T-helper 2 cell (primary cell): ENCODE measurements at places on chromosomes 2 and 18.

DNA sequence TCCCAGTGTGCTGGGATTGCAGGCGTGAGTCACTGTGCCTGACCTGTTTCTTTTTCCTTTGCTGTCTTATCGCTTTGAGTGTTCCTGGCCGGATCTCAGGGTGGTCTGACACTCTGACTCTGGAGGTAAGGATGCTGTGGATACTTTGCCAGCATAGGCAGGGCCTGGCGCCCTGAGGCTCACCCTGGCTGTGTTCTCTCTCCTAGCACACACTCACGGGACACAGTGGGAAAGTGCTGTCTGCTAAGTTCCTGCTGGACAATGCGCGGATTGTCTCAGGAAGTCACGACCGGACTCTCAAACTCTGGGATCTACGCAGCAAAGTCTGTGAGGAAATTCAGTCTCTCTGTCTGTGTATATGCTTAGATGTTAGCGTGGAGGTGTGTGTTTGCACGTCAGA lies 18.0 kb upstream of the SAG start:
- no peak for DNase-seq

GRCh38 chr2:203626952-203627681 lies 79.3 kb upstream of the CD28 start:
- DNase-seq, result no peak

- DNase-seq, result no peak
Measured at GRCh38 chr18:72181241-72181764, 362.8 kb downstream of the CBLN2 start.

GRCh38 chr2:137117385-137117784 lies 352.0 kb downstream of the THSD7B start:
- no peak for DNase-seq

DNA sequence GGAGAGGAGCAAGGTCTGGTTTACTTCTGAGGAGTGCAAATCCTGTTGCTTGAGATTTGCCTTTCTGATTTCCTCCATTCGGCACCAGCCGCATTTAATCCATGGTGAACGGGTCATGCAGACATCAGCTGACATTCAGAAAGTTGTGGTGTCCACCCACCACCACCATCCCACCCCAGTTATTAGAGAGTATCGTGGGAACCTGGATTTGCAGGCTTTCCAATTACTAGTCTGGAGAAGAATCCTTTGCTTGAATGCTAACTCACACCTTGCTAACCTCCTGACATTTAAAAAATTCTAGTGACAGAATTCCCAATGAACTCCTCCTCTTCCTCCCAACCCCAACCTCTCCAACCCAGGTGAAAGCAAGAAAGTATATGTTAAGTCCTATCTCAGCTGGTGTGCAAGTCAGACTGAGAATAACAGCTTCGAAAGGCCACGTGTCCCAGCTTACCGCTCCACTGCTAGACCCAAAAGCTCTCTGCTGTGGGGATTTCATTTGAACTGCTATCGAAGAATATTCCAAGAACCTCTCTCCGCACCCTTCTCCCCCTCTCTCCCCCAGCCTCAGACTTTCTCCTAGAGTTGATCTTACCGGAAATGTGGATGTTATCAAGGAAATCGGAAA lies 17.7 kb downstream of the BCL11A start:
- no peak for DNase-seq

- no peak for DNase-seq
Measured at GRCh38 chr2:1771626-1772280, 27.4 kb upstream of the PXDN start.

DNA sequence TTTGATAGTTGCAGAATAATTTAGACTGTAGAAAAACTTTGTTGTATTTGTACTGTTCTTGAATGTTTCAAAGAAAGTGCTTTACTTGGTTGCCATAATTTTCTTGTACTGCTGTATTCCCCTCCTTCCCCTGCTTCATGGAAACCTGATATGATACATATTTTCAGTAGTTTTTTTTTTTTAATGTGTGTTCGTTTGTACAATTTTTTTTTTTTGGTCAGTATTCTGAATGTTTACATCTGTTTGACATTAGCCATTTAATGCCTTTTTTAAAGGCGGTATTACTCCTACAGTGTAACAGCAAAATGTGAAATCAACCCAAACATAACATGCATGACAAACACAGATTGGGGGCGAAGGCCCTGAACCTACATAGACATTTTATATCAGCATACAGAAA lies 172.3 kb downstream of the ASXL3 start:
- DNase-seq, result no peak

- no peak for DNase-seq
Measured at GRCh38 chr2:52036024-52036423, 1004.1 kb upstream of the NRXN1 start.

DNA sequence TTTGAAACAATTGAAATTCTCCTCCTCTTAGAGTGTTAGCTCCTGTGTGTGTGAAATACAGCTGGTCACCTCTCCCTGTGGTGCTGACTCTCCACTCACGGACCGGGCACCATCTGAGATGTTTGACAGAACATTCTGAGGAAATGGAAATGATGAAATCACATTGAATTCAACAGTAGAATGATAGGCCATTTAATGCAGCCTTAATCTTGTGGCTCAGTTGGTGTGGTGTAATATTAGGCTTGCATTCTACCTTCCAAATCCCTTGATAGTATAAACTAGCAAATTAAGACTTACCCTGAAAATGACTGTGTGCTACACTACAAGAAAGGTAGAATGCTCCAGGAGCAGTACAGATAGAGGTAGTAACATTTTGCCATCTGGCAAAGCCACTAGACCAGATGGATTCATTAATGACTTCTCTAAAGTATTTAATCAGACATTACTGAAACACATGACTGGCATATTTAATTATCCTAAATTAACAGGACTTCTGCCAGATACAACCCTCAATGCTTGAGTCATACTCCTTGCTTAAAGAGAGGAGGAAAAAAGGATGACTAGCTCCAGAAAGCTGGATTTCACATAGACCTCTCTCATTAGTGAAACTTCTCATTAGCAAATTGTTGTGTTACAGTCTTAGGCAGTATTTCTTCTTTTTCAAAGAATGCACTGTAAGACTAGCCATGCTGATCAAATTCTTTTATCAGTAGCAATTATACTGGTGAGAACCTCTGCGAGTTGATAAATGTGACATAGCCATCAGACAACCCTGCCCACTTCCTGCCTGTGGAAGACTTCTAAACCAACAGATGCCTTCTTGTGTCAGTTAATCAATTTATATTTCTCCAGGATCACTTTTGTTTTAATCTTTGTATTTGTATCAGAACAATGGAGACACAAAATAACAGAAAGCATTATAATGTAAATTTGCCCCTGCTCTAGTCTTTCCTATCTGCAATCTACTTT lies 80.6 kb downstream of the EML6 start:
- no peak for DNase-seq

GRCh38 chr2:24877646-24878045 lies 42.4 kb downstream of the ADCY3 start:
- no peak for DNase-seq

DNA sequence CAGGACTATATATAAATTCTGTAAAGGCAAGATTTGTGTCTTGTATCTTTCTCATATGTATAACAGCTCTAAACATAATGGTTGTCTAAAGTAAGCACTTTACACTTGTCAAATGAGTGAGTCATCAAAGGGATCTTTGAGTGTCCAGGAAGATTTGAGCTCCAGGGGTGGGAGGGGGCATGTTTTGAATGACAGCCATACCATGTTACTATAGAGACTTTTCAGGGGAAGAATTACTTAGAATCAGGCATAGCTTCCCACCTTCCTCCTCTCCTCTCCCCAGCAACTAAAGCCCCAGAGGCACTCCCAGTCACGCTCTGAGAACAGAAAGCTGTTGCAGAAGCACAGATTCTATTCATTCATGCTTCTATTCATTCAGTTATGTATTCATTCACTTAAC lies 65.8 kb upstream of the ALK start:
- no peak for DNase-seq
